PC-9 (cell line): ENCODE measurements at places on chromosomes 11 and 22. TPM values are rescaled to one million over a fixed set of nuclear protein-coding genes. Genes with fewer than 3 reads are reported as not detected.

DNA sequence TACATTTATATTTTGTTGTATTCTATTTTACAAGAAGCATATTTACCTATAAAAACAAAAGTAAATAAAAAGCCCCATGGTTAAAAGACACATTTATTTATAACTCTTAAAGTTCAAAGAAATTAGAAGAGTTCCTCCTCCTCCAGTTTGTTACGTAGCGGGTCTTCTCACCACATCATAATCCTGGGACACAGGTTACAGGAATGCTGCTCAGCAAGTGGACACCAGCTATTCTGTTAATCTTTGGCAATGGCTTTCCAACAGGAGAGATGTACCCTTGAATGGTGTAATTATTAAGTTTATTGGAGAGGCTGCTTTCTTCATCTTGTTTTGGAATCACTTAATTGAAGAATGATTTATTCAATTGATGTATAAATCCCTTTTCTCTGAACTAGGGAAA lies 19.6 kb upstream of the CAT start:
- DNase-seq, result peak; percentile 51
- no peaks in the 10 kb centered on the region for H3K27me3 ChIP-seq
- no peaks in the 10 kb centered on the region for H3K36me3 ChIP-seq
- peaks cover 14% of the 10 kb centered on the region for H3K4me1 ChIP-seq
- no peak overlapping the region for H3K27ac ChIP-seq
- H3K4me3 ChIP-seq, result no peak overlapping the region

- no peak overlapping the region for H3K27ac ChIP-seq
- H3K36me3 ChIP-seq, result no peaks in the 10 kb centered on the region
- DNase-seq, result no peak
- H3K4me1 ChIP-seq, result no peaks in the 10 kb centered on the region
- no peaks in the 10 kb centered on the region for H3K27me3 ChIP-seq
These were observed 44.0 kb downstream of the SOX6 start for GRCh38 chr11:16312233-16312765.

DNA sequence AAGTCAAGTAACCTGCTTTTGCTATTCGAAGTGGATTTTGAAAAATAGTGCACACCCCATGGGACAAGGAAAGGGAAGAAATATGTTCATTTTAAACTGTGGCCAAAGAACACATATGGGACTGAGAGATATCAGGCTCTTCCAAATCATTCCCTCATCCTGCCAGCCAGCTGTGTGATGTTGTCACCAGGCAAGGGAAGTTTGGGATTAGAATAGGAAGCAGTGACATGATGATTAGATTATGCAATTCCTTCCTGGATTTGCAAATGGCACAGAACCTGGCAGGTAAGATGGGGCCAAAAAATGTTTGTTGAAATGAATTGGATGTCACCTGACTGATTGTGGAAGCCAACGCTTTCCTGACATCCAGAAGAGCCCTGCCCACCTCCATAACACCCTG lies 4.9 kb upstream of the SCN3B start:
- H3K36me3 ChIP-seq, result no peaks in the 10 kb centered on the region
- H3K27me3 ChIP-seq, result peaks cover 38% of the 10 kb centered on the region
- H3K4me1 ChIP-seq, result no peaks in the 10 kb centered on the region

- peaks cover 44% of the 10 kb centered on the region for H3K4me1 ChIP-seq
- no peak overlapping the region for H3K4me3 ChIP-seq
- no peak for DNase-seq
- no peaks in the 10 kb centered on the region for H3K36me3 ChIP-seq
These were observed 15.8 kb upstream of the OMP start for GRCh38 chr11:77086521-77087472.

- H3K27ac ChIP-seq, result no peak overlapping the region
- no peaks in the 10 kb centered on the region for H3K36me3 ChIP-seq
- DNase-seq, result no peak
- H3K4me3 ChIP-seq, result no peak overlapping the region
- peaks cover 14% of the 10 kb centered on the region for H3K4me1 ChIP-seq
These were observed 17.4 kb downstream of the RASD2 start for GRCh38 chr22:35558031-35558430.

The MIOX gene
- 1.4 and 1.5 TPM in 2 replicates for total RNA-seq

- H3K36me3 ChIP-seq, result peaks cover 14% of the 10 kb centered on the region; the same call in 1 of the 2 replicates
- H3K4me1 ChIP-seq, result peaks cover 41% of the 10 kb centered on the region
- DNase-seq, result peak; percentile 58
- H3K27ac ChIP-seq, result peak overlapping the region; percentile 18; the same call in 1 of the 2 replicates
- no peaks in the 10 kb centered on the region for H3K27me3 ChIP-seq
These were observed 17.0 kb downstream of the LAYN start for GRCh38 chr11:111557425-111558111.

DNA sequence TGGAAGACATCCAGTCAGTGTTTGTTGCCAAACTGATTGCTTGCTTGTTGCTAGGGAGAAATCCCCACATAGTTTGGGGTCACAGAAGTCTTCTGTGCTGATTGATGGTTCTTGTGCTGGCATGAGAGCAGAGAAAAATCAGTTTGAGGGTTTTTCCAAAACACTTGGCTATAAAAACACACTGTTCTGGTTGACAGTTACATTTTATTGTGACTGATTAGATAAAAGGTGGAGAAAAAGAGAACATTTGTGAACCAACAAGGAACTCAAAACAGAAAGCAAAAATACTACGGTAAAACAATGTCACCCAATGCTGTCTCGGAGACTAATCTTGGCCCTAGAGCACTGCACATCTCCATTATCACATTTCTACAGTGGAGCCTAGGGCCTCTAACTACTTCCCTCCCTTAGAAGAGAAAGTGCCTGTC lies 14.4 kb upstream of the EIF4G2 start:
- H3K4me1 ChIP-seq, result no peaks in the 10 kb centered on the region; the same call in 1 of the 2 replicates
- H3K36me3 ChIP-seq, result no peaks in the 10 kb centered on the region
- no peak overlapping the region for H3K4me3 ChIP-seq
- no peak overlapping the region for H3K27ac ChIP-seq
- DNase-seq, result no peak

- no peaks in the 10 kb centered on the region for H3K4me1 ChIP-seq
- H3K4me3 ChIP-seq, result no peak overlapping the region
- DNase-seq, result no peak
- no peaks in the 10 kb centered on the region for H3K36me3 ChIP-seq
- H3K27me3 ChIP-seq, result no peaks in the 10 kb centered on the region
These were observed 1621.6 kb upstream of the RAG2 start for GRCh38 chr11:38219636-38220035.
